ENCODE measurements at places on chromosomes 12 and 14. TPM values are rescaled to one million over a fixed set of nuclear protein-coding genes. Genes with fewer than 3 reads are reported as not detected.

The ST8SIA1 gene
- 0.77 TPM for total RNA-seq

DNA sequence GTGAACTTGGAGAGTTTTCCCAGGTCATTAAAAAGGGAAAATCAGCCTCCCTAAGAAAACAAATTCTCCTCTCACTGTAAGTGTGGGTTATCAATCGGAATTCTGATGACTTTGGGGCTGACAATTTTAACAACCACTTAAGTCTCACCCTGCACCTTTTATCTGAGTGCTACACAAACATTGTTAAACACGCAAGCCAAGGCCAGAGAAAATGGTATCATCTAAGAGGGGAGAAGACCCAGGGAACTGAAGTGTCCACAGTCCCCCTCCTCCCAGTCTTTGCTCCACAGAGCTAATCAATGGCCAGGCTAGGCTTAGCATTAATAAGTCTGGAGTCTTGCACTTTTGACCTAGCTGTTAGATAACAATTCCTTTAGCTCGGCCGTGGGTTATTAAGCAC lies 51.7 kb upstream of the TBX5 start:
- DNase-seq, result no peak

- no peak for DNase-seq
Observed at GRCh38 chr12:67543021-67543770, 105.3 kb upstream of the DYRK2 start.

The SRSF9 gene
- total RNA-seq, result 255 TPM

The CLEC4C gene
- total RNA-seq, result not detected

The PLEKHD1 gene
- 0.80 TPM for total RNA-seq

The TAS2R7 gene
- not detected for total RNA-seq

GRCh38 chr14:35695072-35695471 lies 114.0 kb downstream of the RALGAPA1 start:
- DNase-seq, result no peak

DNA sequence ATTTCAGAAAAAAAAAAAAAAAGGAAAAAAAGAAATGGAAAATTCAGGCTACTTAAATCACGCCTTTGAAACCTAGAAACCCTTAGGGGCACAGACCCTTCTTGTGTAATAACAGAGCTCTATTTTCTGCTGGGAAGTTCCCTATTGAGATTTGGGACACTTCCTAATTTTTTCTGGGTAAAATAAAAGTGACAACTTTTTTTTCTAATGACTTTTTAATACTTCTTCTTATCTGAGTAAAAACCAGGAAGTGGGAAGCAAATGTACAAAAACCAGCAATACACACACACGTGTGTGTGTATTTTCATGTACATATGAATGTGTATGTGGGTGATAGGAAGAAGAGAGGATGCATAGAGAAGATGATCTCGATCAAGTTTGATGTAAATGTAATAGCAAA lies 35.8 kb downstream of the ETV6 start:
- DNase-seq, result no peak

The SMCO2 gene
- 0.46 TPM for total RNA-seq

GRCh38 chr12:124264089-124264795 lies 30.7 kb upstream of the RFLNA start:
- no peak for DNase-seq

DNA sequence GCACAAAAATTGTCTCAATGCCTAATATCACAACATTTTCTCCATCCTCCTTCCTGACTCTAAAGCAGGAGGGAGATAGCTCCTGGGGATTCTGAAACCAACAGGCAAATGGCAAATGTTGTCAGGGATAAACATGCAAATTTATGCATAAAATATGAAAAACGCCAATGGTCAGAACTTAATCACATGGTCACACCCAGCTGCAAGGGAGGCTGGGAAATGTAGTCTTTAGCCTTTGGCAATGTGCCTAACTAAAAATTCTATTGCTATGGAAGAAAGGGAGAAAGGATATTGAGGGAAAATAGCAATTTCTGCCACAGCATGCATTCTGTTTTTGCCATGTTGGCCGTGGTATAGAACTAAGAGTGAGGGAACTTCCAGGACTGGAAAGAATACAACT lies 11.7 kb upstream of the OASL start:
- no peak for DNase-seq

The SLC5A8 gene
- total RNA-seq, result not detected

- no peak for DNase-seq
Observed at GRCh38 chr12:122842505-122843405, 7.5 kb downstream of the HIP1R start.

The SLC4A8 gene
- 16.7 TPM for total RNA-seq

- DNase-seq, result no peak
Observed at GRCh38 chr12:47813511-47814196, 6.0 kb downstream of the HDAC7 start.

DNA sequence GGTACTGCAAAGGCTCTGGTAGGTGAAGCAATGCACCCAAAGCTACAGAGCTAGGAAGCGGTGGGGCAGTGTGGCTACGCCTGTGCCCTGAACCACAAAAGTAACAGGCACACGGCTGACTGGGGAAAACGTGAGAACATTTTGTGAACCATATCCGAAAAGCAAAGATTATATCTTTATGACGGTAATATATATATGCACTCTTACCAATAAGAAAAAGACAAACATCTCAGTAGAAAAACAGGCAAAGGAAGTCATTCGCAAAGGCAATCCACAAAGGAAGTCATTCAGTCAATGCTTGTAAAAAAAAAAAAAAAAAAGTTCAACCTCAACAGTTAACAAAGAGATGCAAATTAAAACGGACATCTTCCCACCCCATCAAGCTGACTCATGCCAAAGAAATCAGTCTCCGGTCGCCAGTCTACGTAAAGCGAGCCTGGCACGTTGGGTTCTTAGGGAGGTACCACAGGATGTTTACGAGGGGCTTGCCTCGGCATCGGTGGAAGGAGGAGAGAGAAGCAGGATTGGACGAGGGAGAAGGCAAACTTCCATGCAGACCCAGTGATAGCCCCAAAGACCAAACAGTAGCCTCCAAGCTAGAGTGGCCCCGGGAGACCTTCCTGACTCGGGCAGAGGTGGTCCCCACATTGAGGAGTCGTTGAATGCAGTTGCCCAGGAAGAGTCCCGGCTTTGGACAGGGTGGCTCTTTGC lies 39.4 kb upstream of the PPP2R5C start:
- DNase-seq, result no peak

DNA sequence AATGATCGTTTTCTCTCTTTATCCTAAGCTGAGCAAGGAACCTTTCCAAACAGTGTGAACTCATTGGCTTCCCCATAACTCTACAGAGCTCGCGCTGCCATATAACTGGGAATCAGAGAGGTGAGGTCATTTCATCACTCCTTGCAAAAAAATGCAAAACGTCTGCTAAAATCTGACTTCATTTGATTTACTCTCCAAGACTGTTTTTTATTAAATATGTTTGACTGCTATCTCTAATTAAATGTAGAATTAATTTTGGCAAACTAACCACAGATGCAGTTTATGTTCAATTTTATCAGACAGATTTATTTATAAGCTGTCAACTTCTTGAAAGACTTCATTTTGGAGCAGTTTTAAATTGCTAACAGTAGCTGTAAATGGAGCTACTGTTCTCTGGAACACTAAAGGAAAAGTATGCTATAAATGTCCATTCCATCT lies 131.6 kb upstream of the SOX5 start:
- no peak for DNase-seq

- DNase-seq, result no peak
Observed at GRCh38 chr12:79020106-79020505, 155.5 kb downstream of the SYT1 start.

The ANKS1B gene
- total RNA-seq, result 2.6 TPM

GRCh38 chr12:67568055-67568454 lies 80.5 kb upstream of the DYRK2 start:
- no peak for DNase-seq

DNA sequence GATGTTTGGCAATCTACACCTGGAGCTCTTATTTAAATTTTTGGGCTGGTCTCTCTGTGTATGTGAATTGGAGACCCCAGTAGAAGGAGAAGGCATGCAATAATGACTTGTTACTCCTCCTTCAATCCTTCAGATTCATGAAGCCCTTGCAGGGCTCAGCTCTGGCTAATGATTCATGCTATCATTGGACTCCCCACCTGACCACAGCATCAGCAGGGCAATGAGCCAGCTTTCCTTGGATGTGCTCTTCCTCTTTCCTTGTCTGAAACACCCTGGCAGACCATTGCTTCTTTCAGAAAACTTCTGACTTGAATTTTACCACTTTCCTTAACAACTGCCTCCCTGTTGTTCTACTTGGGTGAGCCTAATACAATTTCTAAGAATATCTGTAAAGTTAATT lies 1019.2 kb downstream of the AACS start:
- DNase-seq, result no peak
